ENCODE measurements at places on chromosomes 5 and 9.

DNA sequence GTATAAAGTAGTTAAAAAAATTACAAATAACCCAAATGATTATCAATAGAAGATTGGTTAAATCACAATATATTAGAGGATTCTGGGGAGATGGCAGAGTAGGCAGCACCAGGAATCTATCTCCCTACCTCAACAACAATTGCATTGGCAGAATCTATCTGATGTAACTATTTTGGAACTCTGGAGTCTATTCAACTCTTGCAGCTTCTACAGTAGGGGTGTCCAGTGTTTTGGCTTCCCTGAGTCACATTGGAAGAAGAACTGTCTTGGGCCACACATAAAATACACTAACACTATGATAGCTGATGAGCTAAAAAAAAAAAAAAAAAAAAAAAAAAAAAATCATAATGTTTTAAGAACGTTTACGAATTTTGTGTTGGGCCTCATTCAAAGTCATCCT lies 29.2 kb upstream of the ECM2 start:
- no peak for DNase-seq

DNA sequence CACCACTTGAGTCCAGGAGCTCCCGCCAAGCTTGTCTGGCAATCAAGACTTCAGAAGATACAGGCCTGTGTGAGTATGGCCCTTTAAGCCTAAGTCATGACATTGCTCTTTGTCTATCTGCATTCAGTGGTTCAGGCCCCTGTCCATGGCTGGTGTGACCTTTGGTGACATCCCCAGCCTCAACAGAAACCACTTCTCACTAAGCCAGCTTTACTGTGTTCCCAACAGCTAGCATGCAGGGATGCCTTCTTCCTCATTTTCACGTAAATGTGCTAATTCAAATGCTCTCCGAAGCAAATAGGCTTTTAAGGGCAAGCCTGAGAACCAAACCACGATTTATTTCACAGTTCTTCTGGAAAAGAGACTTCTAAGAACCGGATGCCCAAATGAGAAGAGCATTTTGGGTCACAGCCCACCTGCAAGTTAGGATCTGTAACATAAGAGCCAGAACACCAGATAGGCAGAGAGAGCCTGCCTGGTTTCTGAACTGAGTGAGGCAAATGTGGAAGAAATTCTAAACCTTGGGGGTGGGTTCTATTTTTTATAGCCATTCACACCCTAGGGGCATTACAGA lies 14.9 kb downstream of the CD180 start:
- DNase-seq, result no peak

DNA sequence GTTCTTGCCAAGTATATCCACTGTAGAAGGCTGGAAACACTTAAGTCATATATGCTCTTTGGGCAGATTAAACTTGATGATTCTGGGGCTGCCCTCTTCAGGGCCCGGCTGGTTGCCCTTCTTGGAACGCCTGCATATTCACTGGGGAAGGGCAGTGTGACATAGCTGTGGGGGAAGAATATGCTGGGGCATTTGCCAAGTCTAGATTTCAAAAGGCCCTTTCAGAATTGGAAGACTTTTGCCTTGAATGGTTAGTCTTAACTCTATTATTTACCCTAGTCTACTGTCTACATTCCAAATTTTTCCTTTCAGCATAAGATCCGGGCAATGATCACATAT lies 161.2 kb upstream of the PITX1 start:
- DNase-seq, result no peak

DNA sequence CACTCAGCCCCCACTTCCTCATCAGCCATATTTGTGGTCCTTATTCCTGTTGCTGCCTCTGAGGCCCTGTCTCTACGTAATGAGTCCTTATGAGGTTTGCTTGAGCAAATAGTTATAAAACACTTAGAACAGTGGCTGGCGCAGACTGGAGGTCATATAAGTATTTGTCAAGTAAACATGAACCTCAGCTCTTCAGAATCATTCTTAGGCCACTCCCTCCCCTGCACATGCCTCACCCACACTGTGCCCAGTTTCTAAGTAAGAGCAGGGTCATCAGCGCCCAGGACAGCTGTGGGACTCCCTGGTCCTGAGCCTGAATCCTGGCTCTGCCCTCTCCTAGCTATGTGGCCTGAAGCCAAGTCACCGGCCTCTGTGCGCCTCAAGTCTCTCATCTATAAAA lies 4.0 kb downstream of the ST6GALNAC4 start:
- DNase-seq, result no peak

DNA sequence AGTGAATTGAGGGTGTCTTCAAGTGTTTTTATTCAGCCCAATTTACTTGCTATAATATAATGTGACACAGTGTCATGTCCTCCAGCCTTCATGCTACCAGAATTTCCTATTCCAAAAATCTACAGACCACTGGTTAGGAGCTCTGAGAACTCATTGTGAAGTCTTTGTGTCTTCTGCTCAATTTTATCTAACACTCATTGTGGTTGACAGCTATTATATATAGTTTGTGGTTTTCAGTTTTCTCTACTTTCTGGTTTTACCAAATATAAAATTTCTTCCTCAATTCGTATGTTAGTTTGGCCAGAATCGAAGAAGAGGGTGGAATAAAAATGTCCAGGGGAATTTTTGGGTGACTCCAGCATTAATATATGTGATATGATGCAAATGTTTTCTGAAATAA lies 509.3 kb upstream of the NUDT12 start:
- no peak for DNase-seq

- no peak for DNase-seq
Observed at GRCh38 chr5:18220631-18221030, 586.4 kb downstream of the TAF11L14 start.

- DNase-seq, result no peak
Observed at GRCh38 chr5:172074896-172075295, 68.5 kb upstream of the FBXW11 start.

- no peak for DNase-seq
Observed at GRCh38 chr5:30279237-30279636, 914.2 kb upstream of the CDH6 start.

DNA sequence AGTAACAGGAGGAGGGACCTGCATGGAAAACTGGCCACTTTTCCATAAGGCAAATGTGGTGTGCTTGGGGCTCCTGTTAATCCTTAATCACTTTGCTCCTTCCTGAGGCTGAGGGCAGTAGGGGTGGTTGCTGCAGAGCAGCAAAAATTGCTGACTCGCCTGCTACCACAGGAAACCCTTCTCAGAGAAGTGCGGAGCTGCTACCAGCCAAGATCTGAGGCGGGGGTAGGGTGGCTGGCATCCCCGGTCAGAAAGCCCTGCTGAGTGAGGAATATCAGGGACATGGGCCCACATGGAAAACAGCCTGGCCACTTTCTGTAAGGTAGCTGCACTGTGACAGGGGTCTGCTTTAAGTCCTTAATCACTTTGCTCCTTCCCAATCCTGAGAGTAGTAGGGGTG lies 192.4 kb upstream of the GHR start:
- no peak for DNase-seq

- DNase-seq, result no peak
Observed at GRCh38 chr5:132421462-132421861, 52.0 kb downstream of the SLC22A5 start.

DNA sequence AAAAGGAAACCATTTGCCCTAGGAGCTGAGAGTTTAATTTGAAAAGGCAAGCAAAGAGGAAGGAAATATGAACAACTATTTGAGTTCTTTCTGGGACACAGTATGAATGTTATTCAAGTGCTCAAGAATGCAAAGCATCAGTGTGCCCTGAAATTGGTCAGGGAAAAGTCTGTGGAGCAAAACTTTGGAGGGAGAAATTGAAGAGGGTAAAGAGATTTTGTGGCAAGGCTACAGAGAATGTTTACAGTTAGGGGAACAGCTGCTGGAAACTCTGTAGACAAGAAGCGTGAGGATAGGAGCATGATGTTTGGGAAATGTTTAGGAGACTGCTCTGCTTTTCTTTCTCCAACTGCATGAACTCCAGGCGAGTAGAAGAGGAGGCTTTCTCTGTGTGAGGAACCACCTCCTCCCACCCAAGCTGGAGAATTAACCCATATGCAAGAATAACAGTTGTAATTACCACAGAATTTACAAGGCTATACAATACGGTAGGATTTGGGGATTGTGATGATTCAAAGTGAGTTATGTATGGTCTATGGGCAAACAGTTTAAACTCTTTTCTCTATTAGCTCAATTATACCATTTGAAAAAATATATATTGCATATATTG lies 75.4 kb upstream of the IL7R start:
- DNase-seq, result peak; percentile 31

DNA sequence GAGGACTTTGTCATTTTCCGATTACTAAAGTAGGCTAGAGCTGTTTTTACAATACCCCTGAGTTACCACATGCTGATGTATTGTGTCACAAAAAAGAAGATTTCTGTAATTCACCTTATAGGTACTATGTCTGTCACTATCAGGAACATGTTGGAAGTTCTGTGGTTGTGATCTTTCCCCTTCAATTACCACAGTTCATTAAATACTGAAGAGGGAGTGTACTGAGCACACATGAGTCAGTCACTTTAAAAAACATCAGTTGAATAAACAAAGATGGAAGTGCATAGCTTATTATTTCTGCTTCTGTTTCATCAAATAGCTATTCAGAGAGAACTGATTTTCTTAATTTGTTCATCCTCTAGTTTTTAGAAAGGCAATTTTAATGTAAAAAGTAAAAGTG lies 31.7 kb downstream of the AP3S1 start:
- DNase-seq, result no peak

All from AG04449 (cell line).